ENCODE measurements at places on chromosomes 3 and 15.

- no peak for DNase-seq
Measured at GRCh38 chr15:93486407-93487117, 397.6 kb upstream of the RGMA start.

DNA sequence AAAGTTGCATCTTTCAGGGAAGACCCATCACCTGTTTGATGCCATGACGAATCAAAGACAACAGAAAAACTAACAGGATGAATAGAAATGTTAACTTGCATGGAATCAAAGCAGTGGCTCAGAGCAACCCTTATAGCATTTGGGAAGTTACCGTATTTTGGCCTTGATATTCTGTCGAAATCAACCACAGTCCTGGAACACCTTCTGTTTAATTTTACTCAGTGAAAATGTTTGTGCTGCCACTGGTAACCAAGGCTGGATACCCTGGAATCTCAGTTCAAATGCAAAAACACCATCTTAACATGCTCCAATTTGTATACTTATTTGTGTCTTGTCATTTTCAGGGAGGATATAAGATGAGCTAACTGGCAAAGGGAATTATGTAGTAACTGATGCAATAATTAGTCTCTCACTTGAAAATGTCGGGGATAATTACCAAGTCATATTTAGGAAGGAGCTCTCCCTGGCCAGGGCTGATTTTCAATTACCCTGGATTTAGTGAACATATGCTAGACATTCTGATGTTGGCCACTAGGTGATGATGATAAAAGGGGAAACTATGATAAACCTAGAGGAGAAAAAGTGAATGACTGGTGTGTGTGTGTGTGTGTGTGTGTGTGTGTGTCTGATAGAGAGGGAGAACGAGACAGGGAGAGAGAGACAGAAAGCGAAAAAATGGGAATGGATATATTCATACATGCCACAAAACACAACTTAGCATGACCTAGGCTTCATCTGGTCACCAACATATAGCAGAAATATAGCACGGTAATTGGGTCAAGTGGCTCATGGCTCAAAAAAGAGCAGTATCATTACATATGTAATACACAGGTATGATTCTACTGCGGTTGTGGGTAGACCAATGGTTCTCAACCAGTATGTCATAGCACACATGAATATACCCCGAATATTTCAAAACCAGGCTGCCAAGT is 19.0 kb upstream of the PRICKLE2 start:
- DNase-seq = no peak

DNA sequence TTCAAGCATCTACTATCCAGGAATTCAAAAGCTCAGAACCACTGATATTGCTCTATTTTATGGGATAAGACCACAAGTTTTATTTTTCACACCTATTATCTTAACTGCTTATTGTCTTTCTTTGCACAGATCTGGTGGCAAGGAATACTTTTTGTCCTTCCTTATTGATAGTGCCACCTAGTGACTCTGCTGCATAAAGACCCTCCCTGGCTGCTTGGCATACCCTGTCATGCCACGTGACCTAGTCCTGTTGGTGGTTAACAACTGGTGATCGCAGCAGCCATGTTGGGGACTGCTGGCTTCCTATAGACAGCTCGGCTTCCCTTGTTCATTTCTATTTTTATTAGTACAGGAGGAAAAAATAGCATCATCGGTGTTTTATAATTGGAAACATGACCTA is 236.3 kb downstream of the MEX3B start:
- DNase-seq = no peak

DNA sequence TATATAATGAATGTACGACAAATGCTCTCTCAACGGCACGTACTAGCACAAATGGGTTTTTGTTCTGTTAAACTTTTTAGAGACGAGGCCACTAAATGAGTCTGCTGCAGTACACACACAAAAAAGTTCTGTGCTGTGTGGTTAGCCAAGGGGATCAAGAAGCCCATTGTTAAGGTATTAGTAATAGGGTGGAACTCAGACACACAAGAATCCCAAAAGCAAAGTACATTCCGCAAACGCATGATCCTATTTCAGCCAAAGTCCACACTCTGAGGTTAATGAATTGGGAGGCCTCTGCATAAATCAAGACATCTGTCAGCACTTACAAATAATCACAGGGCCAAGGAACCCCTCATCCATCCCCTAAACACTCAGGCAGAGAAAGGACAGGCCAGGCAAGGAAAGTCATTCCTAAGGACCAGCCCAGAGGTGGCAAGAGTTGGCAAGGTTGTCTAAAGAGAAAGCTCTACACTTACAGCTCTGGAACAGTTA is 12.1 kb downstream of the OSBPL10 start:
- DNase-seq = peak; percentile 63

- DNase-seq = no peak
Measured at GRCh38 chr3:197300361-197300760, 1.9 kb upstream of the DLG1 start.

- DNase-seq = no peak
Measured at GRCh38 chr3:66010739-66011655, 27.7 kb downstream of the MAGI1 start.

DNA sequence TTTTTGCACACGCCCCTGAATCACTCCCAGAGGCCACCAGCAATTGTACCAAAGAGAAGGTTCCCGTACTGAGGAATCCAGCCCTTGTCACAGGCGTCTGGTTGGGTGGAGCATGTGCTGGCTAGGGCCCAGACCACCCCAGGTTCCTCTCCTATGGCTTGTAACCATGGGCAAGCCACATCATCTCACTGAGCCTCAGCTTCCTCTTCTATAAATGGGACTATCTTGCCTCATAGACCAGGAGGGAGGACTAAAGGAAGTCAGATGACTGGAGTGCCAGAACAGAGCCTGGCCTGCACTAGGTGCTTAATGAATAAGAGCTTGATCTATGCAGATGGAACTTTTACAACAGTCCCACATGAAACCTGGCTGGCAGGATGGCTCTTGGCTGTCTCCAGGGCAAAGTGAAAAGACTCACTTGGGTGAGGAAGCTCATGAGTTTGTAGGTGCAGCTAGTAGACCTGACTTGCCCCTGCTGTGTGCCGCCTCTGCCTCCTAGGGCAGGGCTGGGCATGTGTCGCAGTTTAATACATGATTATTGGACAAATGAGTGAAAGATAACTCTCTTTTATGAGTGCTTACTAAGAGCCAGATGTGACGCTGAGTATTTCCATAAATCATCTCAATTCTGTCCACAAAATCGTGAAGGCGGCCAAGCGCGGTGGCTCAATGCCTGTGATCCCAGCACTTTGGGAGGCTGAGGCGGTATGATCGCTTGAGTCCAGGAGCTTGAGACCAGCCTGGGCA is 29.3 kb downstream of the CTSH start:
- DNase-seq = no peak

DNA sequence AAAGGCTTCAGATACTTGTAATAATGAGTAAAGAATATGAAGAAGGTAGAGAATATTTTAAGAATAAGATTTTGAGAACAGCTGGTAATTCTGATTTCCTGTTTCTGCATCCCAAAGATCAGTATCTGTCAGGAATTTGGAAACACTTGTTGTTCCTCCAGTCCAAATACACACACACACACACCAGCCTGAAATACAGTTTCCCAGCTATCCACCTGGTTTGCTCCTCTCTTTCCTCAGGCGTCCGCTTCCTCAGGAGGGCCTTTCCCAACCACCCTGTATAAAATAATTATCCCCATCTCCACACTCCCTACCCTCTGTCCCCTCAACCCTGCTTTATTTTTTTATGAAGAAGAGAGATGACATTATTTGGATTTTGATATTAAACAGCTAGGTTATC is 2.0 kb upstream of the FSIP1 start:
- no peak for DNase-seq

DNA sequence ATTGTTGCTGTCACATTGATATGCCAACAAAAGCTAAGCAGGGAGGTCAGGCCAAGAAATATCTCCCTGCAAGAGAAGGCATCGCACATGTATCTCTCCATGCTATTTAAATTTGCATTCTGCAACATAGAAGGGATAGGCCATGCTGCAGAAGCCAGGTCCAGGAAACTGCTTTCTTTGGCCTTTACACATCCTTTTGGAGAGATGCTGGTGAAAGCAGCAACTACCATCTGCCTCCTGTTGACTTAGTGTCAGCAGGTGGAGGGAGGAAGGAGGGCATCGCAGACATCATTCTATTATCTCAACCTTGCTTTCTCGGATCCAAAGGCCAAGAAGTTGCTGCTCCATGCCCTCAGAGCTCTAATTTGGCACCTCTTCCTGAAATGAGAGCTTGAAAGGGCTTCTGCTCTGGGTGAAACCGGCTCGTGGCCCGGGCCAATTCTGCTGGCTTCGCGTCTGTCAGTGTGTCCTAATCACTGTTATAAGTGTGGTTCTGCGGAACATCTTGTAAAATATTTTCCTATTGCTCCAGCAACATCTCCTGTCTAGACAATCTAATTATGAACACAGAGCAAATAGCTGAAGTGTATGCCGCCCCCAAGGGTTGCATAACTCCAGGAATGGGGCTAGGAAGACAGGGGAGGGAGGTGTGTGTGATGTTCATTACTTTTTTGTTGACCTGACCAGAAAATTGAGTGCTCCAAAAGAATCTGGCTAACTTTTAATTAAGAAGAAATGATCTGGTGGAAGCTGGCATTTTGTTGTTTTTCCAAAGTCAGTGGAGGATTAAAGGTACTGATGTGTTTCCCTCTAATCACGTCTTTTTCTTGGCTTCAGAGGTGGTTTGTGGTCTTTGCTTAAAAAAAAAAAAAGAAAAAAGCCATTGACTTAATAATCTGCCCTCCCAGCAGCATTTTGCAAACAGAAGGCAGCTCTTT is 89.1 kb downstream of the TPRG1 start:
- no peak for DNase-seq

DNA sequence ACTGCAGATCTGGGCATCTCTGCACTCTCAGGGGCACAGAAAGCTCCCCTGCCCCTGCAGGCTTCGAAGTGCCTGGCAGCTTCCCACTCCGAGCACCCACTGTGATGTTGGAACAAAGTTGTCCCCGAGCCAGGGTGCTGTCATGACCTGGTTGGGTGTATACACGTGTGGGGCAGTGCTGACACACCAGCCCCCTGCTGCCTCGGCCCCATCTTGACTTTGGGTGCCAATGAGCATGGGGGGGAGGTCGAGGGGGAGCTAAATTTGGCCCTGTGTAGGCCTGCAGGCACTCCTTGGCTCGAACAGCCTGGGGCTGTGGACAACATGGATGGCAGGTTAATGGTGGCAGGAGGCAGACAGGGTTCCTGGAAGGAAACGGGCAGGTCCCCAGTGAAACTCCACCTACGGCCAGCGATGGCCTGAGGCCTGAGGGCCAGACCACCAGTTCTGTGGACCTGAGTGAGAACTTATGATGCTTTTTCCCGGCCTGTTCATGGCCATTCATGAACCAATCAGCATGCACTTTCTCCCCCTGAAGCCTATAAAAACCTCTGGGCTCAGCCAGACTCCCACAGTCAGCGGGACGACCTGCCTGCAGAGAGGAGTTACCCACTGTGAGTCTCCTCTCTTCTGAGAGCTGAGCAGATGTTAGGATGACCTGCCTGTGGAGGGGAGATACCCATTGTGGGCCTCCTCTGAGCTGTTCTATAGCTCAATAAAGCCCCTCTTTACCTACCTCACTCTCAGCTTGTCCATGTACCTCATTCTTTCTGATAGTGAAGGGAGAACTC is 1029.1 kb upstream of the GBE1 start:
- DNase-seq = no peak

DNA sequence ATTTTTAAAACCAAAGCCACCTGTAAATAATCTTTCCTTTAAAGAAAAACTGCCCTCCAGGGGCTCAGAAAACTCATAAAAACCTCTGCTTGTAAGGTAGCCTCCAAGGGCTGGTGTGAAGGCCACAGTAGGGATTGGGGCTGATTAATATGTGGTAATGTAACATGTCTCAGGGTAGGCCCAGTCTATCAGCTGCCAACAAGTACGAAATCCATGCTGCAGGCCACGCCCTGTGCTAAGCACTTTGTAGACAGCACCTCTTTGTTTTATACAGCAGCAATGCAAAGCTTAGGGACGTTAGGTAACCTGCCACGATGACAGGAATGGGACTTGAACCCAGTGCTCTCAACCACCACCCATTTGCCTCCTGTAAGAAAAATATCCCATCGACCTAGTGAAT is 65.6 kb upstream of the PRICKLE2 start:
- no peak for DNase-seq

DNA sequence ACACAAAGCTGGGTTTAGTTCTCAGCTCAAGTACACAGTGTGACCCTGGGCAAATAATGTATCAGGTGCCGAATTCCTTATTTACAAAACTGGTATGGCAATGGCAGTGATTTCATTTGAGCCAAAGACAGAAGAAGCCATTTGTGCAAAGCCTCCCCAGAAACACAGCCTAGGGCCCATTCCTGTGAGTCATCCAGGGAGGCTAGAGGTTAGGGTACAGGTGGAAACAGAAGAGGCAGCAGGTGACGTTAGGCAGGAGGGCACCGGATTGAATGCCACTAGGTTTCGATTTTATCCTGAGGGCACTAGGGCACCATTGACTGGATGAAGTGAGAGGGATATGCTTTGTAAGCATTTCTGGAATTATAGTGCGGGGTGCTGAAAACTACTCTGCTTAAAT is 766.9 kb upstream of the NR2F2 start:
- no peak for DNase-seq

DNA sequence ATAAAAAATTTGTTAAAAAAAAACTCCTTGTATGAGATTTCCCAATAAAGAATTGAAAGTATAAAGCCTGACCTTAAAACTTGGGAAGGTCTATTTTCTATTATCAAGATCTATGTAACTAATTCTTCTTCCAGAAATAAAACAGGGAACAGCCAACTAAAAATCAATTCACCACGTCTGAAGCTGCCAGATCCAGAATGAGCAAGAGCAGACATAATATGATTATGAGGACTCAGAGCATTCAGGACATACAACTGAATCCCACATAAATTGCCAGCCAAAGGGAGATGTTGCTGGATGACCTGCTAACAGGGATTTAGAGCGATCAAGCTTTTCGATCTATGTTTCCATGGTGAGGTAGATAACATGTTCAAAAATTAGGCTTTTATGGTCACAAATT is 1151.3 kb upstream of the CADM2 start:
- no peak for DNase-seq
